CD4-positive, alpha-beta T cell (primary cell): ENCODE measurements at places on chromosomes 6 and 20. TPM values are rescaled to one million over a fixed set of nuclear protein-coding genes. Genes with fewer than 3 reads are reported as not detected.
A peak's percentile ranks its signal among the peaks of the same experiment; 100 is the strongest.

The NEDD9 gene
- total RNA-seq = 44.3 TPM

The RIOK1 gene
- total RNA-seq = 25.5 TPM

DNA sequence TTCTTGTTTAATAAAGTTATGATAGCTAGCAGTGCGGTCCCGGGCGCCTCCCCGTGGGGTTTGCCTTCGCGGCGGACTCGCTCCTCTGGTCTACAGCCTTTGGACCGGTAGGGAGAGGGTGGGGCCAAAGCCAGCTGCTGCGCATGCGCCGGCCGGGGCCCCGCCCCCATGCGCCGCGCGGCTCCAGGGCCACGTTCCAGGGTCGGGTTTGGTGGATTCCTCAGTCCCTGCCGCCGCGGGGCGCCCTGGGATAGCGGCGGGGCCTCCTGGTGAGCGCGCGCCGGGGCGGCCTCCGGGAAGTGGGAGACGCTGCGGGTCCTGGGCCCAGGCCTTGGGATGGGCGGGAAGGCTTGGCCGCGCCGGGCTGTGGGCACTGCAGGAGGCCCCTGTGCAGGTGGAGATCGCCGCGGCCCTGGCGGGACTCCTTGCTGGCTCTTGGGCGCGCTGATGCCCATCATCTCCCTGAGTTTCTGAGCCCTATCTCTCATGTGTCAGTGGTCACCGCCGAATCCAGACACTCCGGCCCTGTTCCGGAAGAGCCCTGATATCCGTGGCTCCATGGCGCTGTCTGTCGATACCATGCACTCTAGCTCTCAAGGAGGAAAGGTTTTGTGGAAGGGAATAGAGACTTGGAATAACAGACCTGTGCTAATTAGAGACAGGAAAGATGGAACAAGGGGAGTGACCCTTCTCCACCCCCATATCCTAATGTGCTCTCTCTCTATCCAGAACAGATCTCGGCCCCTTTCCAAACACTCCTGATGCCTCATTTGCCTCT, at the start of gene VARS2:
VARS2 (plus strand) TSS at position 163 of the 778 bp plus-strand sequence; CDS start at position 762, 599 bp downstream.
- DNase-seq = peak; percentile 75

DNA sequence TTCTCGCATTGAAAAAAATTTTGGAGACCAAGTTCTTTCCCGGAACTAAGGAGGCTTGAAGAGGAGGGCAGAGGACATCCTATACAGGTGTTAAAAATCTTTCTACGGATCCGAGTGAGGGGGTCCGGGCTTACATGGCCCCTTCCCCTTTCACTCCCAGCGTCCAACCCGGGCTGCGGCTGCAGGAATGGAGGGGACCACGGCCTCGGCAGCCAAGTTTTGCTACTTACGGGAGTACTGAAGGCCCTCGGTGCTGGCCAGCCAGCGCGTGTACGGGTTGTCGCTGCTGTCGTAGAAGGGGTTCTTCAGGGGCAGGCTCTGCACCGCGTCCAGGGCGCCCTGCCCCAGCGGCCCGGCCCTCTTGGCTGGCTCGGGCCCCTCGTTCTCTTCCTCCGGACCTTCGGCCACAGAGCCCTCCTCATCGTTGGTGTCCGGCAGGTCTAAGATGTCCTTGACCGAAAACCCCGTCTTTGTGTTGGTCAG, 642 bp downstream of the NKX2-2 start:
- peak; percentile 16 for DNase-seq

DNA sequence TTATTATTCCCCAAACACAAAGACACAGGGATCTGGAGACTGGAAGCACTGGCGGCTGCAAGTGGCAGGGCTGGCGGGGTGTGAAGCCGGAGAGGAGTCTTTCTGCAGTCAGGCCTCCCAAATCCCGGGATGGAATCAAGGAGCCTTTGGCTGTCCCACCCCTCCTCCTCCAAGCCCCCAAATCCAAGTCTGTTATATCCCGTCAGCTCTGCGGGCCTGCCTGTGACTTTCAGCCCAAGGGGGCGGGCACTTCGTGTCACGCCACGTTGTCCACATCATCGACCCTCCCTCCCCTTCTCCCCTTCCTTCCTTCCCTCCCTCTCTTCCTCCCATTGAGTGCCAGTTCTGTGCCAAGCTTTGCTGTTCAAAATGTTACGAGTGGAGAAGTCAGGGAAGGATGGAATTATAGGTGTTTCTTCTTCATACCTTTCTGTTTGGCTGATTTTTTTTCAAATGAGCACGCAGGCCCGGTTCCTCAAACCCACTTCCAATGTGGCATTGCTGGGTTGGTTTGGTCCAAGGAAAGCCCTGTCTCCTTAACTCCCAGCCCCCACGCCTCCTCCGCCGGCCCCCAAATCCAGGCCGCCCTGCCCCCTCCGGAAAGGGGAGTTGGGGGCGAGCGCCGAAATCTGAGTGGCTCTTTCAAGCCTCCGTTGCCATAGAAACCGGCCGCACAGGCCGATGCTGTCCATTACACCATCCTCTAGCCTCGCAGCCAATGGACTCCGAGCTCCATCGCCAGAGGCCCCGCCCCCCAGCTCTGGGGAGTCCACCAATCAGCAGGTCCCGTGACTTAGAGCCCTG, 12.7 kb downstream of the ZCCHC3 start:
- DNase-seq = peak; percentile 73

DNA sequence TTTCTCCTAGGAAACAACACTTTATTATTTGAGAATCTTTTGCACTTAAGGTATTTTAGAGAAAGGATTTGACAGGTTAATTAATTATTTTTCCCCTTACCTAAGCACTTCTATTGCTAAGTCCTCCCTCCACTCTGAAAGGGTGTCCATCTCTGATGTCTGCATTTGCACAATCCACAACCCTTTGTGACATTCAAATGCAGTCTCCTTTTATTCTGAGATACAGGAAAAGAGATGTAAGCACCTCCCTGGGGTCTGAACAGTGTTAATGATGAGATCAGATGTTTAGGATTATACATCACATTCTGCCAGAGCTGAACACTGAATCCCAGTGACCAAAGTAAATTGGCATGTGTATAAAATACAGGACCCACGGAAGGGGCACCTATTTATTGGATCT, 864.2 kb upstream of the FLRT3 start:
- no peak for DNase-seq

DNA sequence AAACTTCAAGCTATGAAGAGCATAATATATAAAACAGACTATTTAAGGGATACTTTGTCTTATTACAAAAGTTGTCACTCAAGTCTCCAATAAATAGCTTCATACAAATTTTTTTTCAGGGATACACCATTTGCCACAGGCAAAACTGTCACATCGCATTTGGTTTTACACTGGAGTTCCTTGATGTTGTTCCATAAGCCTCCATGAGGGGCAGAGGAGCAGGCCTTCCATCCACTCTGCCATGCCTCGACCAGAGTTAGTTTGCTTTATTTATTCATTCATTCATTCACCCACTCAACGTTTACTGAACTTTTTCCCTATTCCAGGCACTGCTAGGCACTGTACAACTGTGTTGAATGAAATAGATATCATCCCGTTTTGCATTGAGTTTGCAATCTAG, 246.6 kb downstream of the PHF3 start:
- DNase-seq = no peak

DNA sequence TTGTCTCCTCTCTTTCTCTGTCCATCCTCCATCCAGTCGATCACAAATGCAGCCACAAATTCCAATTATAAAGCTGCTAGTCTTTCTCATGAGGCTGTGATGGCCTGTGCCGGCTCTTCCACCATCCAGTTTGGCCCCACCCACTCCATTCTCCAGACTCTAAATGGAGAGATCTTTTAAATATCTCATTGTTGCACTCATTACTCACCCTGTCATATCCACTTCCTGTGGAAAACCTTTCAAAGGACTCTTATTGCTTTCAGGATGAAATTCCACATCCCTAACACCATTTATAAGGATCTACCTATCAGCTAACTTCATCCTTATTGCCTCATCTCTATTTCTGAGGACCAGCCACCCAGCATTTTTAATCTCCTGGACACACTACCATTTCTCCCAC, 70.6 kb downstream of the NRN1 start:
- no peak for DNase-seq

- DNase-seq = no peak
Observed at GRCh38 chr6:117265410-117266256, at the start of gene VGLL2. Gene VGLL2, plus strand, starts transcription at chr6:117265558. Its CDS starts 206 bp downstream, at chr6:117265764.

DNA sequence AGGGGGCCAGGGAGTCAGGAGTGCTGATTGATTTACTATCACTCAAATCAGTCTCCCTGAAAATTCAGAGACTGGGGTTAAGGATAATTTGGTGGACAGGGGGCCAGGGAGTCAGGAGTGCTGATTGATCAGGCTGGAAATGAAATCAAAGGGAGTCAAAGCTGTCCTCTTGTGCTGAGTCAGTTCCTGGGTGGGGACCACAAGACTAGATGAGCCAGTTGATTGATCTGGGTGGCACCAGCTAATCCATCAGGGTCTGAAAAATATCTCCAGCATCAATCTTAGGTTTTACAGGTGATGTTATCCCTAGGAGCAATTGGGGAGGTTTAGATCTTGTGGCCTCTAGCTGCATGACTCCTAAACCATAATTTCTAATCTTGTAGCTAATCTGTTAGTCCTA, 6.1 kb upstream of the AFG1L start:
- no peak for DNase-seq

DNA sequence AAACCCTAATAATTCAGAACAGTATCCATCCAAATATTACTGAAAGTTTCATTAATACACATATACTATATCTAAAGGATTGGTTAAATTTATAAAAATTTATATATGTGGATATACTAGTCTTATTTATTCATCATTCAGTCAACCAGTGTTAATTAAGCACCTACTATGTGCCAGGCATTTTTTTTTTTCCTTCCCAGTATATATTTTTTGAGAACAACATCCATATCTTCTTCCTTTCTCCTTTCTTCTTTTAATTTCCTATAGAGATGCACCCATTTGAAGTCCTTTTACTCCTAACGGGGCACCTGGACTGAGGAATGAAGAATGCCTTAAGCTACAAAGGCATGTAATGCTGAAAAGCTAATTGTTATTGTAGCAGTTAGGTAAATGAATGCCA, 72.8 kb downstream of the SESN1 start:
- no peak for DNase-seq
